Endothelial cell (in vitro differentiated cells): ENCODE measurements at places on chromosomes 4 and X. TPM values are rescaled to one million over a fixed set of nuclear protein-coding genes. Genes with fewer than 3 reads are reported as not detected.
A peak's percentile ranks its signal among the peaks of the same experiment; 100 is the strongest.

TCEAL2 gene
- total RNA-seq = 11.1 TPM

MAGEA1 gene
- total RNA-seq = not detected

DNA sequence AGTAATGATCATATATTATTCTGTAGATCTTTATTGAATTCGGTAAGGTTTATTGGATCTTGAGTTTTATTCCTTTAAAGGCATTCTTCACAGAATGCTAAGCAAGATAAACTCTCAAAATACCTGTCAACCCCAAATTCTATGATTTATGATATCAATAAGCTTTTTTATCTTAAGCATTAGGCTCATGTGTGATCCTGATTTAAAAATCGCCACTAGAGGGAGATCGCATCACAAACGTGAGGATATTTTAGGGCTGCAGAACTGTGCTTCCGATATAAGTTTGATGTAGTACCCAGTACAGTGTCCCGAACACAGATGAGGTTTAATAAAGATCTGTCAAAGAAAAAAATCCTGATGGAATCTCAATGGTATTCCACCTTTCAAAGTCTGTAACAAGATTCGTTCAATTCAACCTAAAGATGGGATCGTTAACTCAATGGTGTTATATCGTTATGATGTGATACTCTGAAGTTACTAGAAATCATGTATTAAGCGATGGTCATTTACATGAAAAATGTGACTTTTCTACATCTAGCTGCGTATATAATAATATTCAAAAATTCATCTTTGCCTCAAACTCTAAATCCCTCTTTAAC is 169.0 kb downstream of the CORIN start:
- no peak overlapping the region for H3K4me3 ChIP-seq
- no peaks in the 10 kb centered on the region for H3K27me3 ChIP-seq
- no peaks in the 10 kb centered on the region for H3K4me1 ChIP-seq
- H3K36me3 ChIP-seq = no peaks in the 10 kb centered on the region

GRCh38 chr4:128770807-128771206 is 38.7 kb upstream of the JADE1 start:
- no peaks in the 10 kb centered on the region for H3K36me3 ChIP-seq
- H3K4me1 ChIP-seq = peaks cover 5% of the 10 kb centered on the region
- no peak for DNase-seq
- peaks cover 2% of the 10 kb centered on the region for H3K27me3 ChIP-seq
- peak overlapping the region; percentile 84 for H3K27ac ChIP-seq
- no peak overlapping the region for H3K4me3 ChIP-seq

ZDHHC15 gene
- total RNA-seq = 3.7 TPM
